ENCODE measurements at places on chromosomes 6 and 20.

DNA sequence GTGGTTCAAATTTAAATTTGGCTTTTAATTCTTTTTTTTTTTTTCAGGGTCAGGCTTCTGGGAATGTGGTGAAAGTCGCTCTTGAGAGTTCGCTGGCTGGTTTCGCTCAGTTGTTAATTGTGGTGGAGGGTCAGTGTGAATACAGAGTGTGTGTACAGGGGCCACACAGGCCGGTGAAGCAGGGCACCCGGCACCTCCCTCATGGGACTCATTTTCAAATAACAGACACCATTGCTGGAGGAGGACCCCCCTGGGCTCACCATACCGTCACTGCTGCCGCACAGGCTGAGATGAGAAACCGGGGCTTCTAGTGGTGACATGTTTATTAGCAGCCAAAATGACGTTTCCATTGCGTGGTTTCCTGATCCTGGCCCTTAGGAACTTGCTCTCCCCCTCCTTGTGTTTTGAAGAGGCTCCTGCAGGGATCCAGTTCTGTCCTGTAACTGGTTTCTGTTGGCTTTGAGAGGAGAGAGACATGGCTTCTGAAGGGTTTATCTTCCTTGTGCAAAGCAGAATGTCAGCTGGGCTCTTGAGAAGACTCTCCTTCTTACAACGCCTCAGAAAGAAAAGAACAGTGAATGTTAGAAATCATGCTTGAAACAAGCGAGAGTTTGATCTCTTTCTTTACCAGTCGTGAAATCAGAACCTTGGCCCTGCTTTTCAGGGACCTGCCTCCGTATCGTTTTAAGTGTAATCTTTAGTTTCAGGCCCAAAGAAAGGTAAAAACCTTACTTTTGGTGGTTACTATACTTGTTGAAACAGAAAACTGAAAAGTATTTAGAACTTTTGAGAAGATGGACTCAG lies 37.8 kb downstream of the DUSP22 start:
- no peak overlapping the region for H3K4me3 ChIP-seq
- peak; percentile 59 for DNase-seq
- no peak overlapping the region for H3K27ac ChIP-seq
- H3K27me3 ChIP-seq: no peaks in the 10 kb centered on the region
- no peaks in the 10 kb centered on the region for H3K36me3 ChIP-seq

GRCh38 chr6:158512809-158513208 lies 47.1 kb upstream of the TMEM181 start:
- DNase-seq: no peak
- no peaks in the 10 kb centered on the region for H3K36me3 ChIP-seq
- H3K4me1 ChIP-seq: no peaks in the 10 kb centered on the region
- H3K27ac ChIP-seq: no peak overlapping the region

GRCh38 chr6:125469915-125470314 lies 168.1 kb upstream of the HDDC2 start:
- H3K4me1 ChIP-seq: no peaks in the 10 kb centered on the region
- H3K27me3 ChIP-seq: no peaks in the 10 kb centered on the region
- H3K36me3 ChIP-seq: no peaks in the 10 kb centered on the region
- no peak for DNase-seq
- no peak overlapping the region for H3K4me3 ChIP-seq

DNA sequence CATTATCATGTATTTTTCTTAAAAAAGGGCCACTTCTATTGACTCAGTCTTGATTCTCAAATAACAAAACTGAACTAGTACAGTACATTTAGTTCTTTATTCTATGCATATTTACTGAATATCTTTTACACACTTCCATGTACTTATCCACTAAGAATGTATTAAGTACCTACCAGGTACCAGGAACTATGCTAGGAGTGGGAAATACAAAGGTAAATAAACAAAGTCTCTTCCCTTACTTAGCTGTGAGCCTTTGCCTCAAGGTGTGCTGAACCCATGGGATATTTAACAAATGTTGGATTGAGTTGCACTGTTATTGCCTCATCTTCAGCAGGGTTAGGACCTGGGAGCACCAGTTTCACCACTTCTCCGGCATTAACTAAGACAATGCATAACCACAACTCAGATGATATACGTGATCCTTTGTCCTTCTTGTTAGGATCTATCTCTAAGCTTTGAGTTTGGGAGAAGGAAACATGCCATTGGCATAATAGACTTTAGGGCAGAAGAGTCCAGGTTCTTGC lies 533.9 kb downstream of the TFAP2B start:
- H3K27ac ChIP-seq: no peak overlapping the region
- no peaks in the 10 kb centered on the region for H3K4me1 ChIP-seq
- no peak overlapping the region for H3K4me3 ChIP-seq
- DNase-seq: no peak
- H3K36me3 ChIP-seq: no peaks in the 10 kb centered on the region

- H3K27me3 ChIP-seq: no peaks in the 10 kb centered on the region
- H3K4me1 ChIP-seq: no peaks in the 10 kb centered on the region
- H3K27ac ChIP-seq: no peak overlapping the region
Measured at GRCh38 chr6:21342501-21342900, 251.1 kb upstream of the SOX4 start.

DNA sequence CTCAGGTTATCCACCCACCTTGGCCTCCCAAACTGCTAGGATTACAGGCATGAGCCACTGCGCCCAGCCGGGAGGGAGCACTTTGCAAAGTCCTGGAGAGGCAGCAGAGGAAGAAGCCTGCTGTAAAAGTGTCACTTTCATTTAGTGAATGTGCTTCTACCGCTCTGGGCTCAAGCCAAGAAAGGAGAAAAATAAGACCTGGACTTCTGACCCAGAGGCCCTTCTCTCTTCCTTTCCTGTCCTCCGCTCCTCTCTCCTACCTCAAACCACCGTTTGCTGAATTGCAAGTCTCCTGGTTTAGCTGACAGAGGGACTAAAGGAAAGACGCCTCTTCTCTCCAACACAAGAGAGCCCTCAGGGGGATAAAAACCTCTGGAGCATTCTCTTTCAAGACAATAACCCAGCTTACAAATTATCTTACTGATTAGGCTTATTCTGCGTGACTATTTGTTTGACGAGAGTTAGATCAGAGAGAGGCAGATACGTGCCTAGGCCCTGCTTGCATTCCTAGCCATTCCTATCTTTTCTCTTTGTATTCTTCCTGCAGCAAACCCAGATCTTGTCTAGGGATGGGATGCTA lies 84.2 kb upstream of the SLC22A23 start:
- no peaks in the 10 kb centered on the region for H3K4me1 ChIP-seq
- peak; percentile 79 for DNase-seq
- H3K27ac ChIP-seq: no peak overlapping the region

DNA sequence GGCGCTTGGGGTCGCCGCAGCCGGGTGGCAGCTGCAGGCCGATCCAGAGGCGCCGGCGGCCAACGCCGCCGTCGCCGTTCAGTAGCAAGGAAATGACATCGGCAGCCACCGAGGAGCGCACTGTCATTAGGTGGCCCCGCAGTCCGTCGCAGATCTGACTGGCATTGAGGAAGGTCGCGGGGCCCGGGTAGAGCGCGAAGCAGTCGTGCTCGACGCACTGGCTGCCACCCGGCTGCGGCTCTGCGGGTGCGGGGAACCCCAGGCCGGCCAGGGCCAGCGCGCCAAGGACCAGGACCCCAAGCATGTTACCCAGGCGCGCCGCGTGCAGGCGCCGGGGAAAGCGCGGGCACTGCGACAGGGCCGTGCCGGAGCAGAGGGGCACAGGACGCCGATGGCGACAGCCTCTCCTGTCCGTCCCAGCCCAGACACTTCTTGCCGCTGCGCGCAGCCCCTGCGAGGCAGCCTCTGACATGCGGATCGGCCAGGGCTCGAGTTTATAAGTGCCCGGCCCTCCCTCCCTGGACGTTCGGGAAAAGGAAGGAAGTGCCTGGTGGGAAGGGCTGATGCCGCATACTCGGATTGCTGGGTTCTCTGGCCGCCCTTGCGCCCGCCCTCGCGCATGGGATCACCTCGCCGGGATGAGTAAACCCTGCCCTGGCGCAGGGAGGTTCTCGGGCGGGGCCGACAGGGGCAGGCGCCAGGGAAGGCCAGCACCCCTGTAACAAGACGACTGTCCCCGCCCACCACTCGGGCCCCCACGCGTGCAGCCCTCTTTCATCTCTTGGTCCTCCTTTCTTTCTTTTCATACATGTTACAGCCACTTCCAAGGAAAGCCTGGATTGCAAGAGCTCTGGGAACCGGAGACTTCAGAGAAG lies at the start of gene THBD:
Gene THBD, minus strand, starts transcription at position 472 of the 875 bp plus-strand sequence. Its CDS starts 168 bp downstream, at position 304.
- no peak within 1 kb of the TSS for H3K27ac ChIP-seq
- H3K4me1 ChIP-seq: peaks cover 4% of the 10 kb centered on the region
- peak; percentile 57 for DNase-seq
- H3K36me3 ChIP-seq: no peaks in the 10 kb centered on the region
- H3K27me3 ChIP-seq: peaks cover 10% of the 10 kb centered on the region

- DNase-seq: no peak
- H3K27me3 ChIP-seq: no peaks in the 10 kb centered on the region
- H3K27ac ChIP-seq: no peak overlapping the region
- no peaks in the 10 kb centered on the region for H3K36me3 ChIP-seq
Measured at GRCh38 chr6:1770435-1770843, 160.7 kb downstream of the FOXC1 start.

DNA sequence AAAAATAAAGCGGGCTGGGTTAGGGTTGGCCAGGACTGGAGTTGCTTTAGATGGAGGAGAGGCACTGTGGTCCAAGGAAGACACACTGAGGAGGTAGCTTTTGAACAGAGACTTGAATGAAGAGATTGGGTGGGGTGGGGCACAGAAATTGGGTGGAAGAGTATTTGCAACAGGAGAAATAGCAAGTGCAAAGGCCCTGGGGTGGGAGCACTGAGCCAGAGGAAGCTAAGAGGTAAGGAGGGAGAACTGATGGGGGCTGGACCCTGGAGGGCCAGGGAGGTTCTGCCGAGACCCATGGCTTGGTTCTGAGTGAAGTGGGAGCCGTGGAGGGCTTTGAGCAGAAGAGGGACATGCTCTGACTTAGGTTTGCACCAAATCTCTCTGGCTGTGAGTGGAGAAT lies 45.4 kb downstream of the KCNB1 start:
- H3K4me3 ChIP-seq: no peak overlapping the region
- no peak for DNase-seq
- no peaks in the 10 kb centered on the region for H3K27me3 ChIP-seq

GRCh38 chr6:105310371-105310770 lies 92.5 kb downstream of the PREP start:
- H3K27ac ChIP-seq: no peak overlapping the region
- DNase-seq: peak; percentile 14
- no peaks in the 10 kb centered on the region for H3K36me3 ChIP-seq
- no peaks in the 10 kb centered on the region for H3K27me3 ChIP-seq
- no peaks in the 10 kb centered on the region for H3K4me1 ChIP-seq

DNA sequence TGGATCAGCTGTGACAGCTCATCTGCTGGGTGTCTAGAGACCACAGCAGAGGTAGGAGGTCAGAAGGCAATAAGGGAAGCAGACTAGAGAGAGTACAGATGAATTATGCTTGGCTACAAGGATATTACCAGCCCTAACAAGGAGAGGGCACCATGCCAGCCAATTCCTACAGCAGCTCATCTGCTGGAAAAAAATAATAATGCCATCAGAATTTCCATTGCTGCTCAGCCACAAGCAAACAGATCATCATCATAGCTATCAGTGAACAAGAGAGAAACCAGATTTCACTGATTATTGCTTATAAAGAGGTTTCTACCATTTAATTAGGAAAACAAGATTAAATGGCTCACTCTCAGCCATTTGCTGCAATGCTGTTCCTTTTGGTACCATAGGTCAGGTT lies 66.5 kb downstream of the PSMG4 start:
- H3K36me3 ChIP-seq: no peaks in the 10 kb centered on the region
- no peak for DNase-seq
- H3K27me3 ChIP-seq: no peaks in the 10 kb centered on the region
- H3K4me3 ChIP-seq: no peak overlapping the region
- H3K27ac ChIP-seq: no peak overlapping the region

DNA sequence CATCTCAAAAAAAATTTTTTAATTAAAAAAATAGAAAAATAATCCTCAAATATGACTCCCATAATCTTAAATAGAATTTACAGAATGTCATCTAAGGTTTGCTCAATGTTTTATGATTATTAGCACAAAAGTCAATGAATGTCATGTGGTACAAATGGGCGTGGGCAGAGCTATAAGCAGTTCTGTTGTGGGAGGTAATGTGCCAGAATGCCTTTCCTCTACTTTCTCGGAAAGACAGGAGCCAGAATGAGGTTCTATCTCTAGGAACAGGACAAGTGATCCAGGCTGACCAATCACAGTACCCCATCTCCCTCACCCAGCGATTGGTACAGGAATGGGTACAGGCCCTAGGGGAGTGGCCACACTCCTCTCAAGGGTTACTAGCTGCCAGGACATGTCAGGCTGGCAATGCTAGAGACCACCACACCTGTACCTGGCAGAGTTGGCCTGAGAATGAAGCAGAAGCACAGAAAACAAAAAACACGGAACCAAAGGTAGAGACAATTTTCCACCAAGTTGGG lies 15.1 kb downstream of the RALGAPA2 start:
- no peaks in the 10 kb centered on the region for H3K4me1 ChIP-seq
- no peaks in the 10 kb centered on the region for H3K36me3 ChIP-seq
- H3K27me3 ChIP-seq: no peaks in the 10 kb centered on the region
- DNase-seq: peak; percentile 29
- H3K4me3 ChIP-seq: no peak overlapping the region

DNA sequence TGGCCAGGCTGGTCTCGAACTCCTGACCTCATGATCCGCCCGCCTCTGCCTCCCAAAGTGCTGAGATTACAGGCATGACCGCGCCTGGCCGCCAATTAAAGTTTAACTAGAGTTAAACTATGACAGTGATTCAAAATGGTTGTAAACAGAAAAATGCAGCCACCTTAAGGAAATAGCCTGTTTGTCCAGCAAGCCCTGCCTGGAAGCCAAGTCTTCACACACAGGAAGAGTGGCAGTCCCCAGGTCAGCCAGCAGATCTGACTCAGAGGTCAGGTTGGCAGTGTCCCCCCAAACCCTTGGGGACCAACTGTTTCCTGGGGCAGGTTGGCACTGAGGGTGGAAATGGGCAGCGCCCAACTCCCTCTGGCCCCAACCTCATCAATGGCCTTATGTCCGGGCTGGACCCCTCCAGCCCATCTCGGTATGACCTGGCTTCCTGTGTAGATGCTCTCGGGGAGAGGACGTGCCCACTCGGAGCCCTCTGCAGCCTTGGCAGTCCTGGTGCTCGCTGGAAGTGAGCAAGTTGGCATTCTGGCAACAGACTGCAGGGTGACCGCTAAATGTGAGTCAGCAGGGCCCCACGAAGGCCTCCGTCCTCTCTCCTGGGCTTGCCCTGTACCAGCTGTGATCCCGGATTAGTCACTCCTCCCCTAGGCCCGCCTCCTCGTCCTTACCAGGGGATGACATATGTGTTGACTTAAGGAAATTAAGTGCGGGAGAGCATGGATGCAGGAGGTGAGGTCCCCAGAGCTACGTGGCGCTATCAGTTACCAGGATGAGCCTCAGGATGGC lies 9.7 kb upstream of the HSP90AB1 start:
- H3K4me1 ChIP-seq: peaks cover 5% of the 10 kb centered on the region
- peak overlapping the region; percentile 52 for H3K4me3 ChIP-seq
- peak; percentile 94 for DNase-seq
- no peaks in the 10 kb centered on the region for H3K36me3 ChIP-seq

DNA sequence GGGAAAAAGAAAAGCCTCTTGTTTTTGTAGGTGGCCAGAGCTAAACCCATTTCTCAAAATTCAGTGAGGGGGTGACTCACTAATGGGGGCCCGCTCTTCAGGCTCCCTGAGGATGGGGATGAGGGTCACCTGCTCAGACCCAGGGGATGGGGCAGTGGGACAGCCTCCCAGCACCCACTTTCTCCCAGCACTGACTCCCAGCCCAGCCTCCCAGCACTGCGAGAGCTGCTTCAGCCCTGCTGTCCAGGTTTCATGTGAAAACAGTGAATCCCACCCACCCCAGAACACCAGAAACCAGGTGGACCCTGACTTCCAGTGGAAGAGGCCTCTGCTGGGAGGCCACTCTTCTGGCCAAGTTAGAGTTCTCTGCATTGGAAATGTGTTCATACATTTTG lies 362.6 kb downstream of the CDH4 start:
- no peaks in the 10 kb centered on the region for H3K4me1 ChIP-seq
- DNase-seq: no peak
- H3K27ac ChIP-seq: no peak overlapping the region
- no peaks in the 10 kb centered on the region for H3K27me3 ChIP-seq
- no peak overlapping the region for H3K4me3 ChIP-seq

Measured in mesendoderm (in vitro differentiated cells).